ENCODE measurements at places on chromosomes 6 and 20.

- no peak for DNase-seq
Measured at GRCh38 chr6:15310680-15311079, 64.8 kb downstream of the JARID2 start.

DNA sequence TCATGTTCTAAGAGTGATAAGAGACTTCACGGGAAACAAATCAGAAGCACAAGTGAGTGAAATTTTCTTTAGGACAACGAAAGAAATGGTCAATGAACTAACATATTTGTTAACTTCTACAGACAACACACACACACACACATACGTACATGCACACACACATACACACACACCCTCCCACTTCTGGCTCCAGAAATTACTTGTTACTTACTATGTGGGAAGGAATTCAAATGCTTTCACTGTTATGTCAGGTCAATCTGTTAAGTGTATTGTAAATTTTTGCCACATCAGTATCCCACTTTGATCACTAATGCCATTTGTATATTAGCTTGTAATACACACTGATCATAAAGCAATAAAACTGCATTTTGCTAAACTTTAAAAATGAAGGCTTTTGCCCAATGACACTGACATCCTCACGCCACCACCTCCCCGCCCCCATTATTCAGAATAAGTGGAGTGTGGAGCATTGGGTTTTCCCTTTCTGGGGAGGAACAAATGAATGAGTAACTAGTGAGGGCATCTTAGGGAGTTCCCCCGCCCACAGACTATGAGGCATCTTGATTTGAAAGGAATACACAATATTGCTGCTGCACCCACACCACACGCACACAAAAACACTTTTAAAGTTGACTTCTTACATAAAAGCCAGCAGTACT is 76.2 kb downstream of the ATXN1 start:
- DNase-seq, result peak; percentile 51

GRCh38 chr6:80145921-80146320 is 39.5 kb downstream of the BCKDHB start:
- DNase-seq, result no peak

- no peak for DNase-seq
Measured at GRCh38 chr6:154498340-154498934, 12.0 kb downstream of the CNKSR3 start.

DNA sequence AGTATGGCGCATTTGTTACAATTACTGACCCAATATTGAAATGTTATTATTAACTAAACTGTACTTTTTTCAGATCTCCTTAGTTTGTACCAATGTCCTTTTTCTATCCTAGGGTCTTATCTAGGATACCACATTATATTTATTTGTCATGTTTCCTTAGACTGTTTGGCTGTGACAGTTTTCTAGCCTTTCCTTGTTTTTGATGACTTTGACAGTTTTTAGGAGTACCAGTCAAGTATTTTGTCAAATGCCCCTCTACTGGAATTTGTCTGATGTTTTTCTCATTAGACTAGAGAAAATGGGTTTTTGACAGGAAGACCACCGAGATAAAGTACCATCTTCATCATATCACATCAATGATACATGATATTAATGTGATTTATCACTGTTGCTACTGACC is 14.6 kb downstream of the CCNC start:
- DNase-seq, result no peak

- no peak for DNase-seq
Measured at GRCh38 chr6:6749702-6750491, 161.4 kb downstream of the LY86 start.

GRCh38 chr20:59736366-59736765 is 132.0 kb downstream of the PHACTR3 start:
- DNase-seq, result no peak

DNA sequence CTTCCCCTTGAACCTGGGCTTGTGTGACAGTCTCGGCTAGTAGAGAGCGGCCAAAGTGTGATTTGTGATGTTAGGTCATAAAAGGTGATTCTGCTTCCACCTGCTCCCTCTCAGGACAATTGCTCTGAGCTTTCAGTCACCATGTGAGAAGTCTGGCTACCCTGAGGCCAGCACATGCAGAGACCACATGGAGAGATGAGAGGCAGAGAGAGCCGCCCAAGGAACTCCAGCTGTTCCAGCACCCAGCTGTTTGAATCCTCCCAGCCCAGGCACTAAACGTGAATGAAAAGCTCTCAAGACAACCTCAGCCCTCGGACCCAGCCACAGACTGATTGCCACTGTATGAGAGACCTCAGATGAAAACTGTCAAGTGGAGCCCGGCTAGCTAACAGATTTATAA is 143.4 kb upstream of the EEF1E1 start:
- DNase-seq, result no peak

- DNase-seq, result no peak
Measured at GRCh38 chr6:142821860-142822259, 123.1 kb downstream of the HIVEP2 start.

DNA sequence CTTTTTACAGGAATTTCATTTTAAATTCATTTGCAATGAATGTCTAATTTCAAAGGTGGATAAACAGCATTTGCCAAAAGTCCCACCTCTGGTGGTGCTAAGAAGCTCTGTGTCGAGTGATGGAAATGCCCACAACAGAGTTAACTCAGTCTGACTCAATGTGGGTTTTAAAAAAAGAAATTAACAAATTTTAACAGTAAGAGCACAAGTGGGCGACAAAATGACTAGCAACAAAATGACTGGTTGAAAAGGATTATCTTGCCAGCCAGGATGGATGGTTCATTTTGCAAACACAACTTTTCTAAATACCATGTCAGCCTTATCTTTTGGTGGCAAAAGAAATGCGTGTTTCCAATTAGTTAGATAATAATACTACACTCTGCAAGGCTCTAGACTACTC is 14.3 kb upstream of the TAGAP start:
- no peak for DNase-seq

DNA sequence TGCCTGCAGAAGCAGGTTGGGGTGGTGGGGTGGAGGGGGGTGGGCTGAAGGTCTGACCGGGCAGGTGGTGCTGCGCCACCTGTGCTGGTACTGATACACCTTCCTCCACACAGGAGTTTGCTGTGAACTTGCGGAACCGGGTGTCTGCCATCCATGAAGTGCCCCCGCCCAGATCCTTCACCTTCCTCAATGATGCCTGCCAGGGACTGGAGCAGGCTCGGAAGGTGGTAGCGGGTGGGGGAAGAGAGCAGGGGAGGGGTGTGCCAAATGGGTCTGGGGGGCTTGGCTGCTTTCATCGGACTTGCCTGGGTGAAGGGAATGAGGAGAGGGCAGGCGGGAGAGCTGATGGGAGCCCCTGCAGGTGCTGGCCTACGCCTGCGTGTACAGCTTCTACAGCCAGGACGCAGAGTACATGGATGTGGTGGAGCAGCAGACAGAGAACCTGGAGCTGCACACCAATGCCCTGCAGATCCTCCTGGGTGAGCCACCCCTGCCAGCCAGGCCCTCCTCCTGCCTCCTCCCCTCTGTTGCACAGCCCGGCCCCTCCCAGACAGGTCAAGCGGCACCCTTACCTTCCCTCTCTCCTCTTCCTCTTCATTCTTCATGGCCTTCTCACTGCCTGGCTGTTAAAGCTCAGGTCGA is 6.7 kb downstream of the DNPH1 start:
- no peak for DNase-seq

DNA sequence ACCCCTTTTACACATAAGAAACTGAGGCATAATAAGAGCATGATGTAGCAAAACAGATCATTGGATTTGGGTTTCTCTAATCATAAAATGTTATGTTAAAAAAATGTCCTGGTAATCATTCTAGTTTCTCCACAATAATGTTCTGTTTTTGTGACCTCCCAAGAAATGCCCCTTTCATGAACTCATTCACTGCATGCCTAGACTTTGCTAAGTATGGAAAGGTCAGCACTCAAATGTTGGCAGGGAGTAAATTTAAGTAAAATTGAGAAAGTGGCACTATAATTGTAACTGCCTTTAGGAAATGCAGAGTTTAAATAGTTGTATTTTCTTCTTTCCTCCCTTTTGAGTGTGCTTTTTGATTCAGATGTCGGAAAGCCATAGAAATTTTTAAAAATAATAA is 48.5 kb upstream of the ID4 start:
- no peak for DNase-seq

- no peak for DNase-seq
Measured at GRCh38 chr6:104995989-104996617, 39.2 kb downstream of the LIN28B start.

DNA sequence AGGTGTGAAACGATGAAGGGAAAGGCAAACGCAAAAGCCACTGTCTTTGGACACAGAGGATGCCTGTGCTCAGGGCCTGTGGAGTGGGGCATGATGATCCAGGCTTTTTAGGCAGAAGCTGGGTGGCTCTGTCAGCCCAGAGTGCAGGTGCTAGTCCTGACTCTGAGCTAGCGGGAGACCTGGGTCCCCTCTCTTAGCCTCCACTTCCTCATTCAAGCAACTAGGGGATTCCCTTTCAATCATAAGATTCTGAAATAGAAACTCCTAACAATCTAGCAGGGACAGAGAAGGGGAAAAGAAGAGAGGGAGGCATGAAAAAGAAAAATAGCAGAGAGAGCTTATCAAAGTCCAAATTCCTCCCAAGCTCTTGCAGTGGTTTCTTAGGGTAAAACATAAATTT is 7.6 kb upstream of the HIVEP2 start:
- no peak for DNase-seq

DNA sequence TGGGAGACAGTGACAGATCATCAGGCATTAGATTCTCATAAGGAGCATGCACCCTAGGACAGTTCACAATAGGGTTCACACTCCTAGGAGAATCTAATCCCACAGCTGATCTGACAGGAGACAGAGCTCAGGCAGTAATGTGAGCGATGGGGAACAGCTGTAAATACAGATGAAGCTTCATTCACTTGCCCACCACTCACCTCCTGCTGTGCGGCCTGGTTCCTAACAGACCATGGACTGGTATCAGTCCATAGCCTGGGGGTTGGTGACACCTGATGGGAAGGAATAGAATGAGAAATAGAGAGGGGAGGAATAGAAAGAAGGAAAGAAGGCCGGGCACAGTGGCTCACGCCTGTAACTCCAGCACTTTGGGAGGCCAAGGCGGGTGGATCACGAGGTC is 336.8 kb upstream of the SASH1 start:
- no peak for DNase-seq

GRCh38 chr20:63102721-63103375 is 96.1 kb upstream of the BHLHE23 start:
- peak; percentile 59 for DNase-seq

DNA sequence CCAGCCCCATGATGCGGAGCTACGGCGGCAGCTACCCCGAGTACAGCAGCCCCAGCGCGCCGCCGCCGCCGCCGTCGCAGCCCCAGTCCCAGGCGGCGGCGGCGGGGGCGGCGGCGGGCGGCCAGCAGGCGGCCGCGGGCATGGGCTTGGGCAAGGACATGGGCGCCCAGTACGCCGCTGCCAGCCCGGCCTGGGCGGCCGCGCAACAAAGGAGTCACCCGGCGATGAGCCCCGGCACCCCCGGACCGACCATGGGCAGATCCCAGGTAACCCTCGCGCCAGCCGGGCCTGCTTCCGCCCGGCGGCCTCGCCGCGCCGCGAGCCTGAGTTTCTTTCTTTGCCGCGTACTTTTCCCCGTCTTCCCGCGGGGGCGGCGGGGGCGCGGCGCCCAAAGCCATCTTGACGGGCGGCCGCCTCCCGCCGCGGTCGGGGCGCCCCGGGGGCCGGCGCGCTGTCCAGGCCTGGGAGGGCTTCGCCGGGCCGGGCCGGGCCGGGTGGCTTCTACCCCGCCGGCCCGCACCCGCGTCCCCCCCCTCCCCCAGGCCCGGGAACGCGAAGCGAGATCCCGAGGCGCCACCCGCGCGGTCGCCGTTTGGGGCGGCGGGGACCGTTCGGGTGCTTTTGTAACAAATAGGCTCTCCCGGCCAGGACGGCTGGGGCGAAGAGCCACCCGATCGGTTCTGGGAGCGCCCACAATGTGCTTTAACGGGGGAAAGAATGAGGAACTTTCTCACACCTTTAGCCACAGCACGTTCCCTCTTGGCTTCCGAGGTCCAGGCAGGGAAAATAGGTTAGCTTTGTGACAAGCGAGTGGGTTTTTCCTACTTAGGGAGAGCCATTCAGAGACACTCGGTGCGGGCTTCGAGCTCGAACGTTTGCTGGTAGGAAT is 2.3 kb downstream of the ARID1B start:
- peak; percentile 55 for DNase-seq
